SJCRH30 (cell line): ENCODE measurements at places on chromosomes 4 and X. TPM values are rescaled to one million over a fixed set of nuclear protein-coding genes. Genes with fewer than 3 reads are reported as not detected.

The H2BW2 gene
- total RNA-seq, result not detected in 2 replicates

The SPANXN3 gene
- not detected in 2 replicates for total RNA-seq

The HMX1 gene
- not detected in 2 replicates for total RNA-seq

DNA sequence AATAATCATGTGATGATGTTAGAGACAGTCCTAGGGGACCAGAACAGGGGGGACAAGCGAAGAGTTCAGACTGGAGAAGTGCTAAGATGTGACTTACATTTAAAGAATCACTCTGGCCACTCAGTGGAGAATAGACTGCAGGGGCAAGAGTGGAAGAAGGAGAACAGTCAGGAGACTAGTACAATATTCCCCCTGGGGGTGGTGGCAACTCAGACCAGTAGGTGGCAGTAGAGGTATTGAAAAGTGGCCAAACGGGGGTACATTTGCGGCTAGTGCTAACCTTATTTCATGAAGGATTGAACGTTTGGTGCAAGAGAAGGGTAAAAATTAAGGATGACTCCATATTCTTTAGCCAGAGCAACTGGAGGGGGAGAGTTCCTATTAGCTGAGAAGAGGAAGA is 2.7 kb upstream of the BMX start:
- H3K4me3 ChIP-seq, result no peak overlapping the region
- no peaks in the 10 kb centered on the region for H3K4me1 ChIP-seq
- no peaks in the 10 kb centered on the region; the same call in 1 of the 2 replicates for H3K27me3 ChIP-seq
- H3K36me3 ChIP-seq, result no peaks in the 10 kb centered on the region
- H3K27ac ChIP-seq, result no peak overlapping the region

DNA sequence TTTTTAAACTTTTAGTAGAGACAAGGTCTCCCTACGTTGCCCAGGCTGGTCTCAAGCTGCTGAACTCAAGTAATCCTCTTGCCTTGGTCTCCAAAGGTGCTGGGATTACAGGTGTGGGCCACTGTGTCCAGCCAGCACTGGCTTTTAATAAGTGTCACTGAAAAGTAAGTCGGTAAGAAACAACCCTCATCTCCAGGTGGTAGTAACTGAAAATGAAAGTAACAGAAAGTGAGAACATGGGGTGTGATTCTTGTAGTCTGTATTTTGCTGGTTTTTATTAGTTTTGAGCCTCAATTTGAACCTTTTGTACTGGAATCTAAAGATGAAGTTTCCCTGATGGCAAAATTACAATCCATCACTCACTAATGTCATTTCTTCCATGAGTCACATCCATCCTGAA is 238.1 kb upstream of the AGA start:
- DNase-seq, result no peak
- no peak overlapping the region for H3K4me3 ChIP-seq
- no peak overlapping the region for H3K27ac ChIP-seq
- no peaks in the 10 kb centered on the region for H3K27me3 ChIP-seq
- no peaks in the 10 kb centered on the region for H3K4me1 ChIP-seq
- H3K36me3 ChIP-seq, result no peaks in the 10 kb centered on the region

DNA sequence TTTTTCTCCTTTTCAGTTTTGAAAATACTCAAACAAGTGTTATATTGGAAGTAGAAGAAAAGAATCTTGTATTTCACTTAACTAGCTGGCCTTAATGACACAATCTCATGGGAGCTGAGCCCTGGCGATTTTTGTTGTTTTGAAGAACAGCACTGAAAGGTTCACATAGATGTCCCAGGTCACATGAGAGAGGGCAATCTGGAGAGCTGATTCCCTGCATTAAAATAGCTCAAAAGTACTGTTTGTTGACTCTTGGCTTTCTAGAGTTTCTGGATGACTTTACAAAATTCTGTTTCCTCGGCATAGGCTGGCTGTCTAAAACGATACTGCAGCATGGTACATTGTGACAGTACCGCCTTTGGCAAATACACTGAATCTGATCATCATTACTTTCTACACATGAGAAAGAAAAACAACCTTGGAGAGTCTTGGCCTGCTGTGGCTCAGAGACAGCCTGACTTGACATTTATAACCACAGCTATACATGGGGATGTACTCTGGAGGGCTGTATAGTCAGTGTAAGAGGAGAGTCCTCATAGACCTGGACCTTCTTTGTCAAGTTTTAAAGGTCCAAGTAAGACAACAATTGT is 119.8 kb upstream of the PDLIM3 start:
- H3K27ac ChIP-seq, result no peak overlapping the region
- no peak overlapping the region for H3K4me3 ChIP-seq
- H3K36me3 ChIP-seq, result no peaks in the 10 kb centered on the region
- no peaks in the 10 kb centered on the region for H3K4me1 ChIP-seq
- DNase-seq, result no peak

- no peak for DNase-seq
- H3K27ac ChIP-seq, result no peak overlapping the region
- H3K4me1 ChIP-seq, result no peaks in the 10 kb centered on the region
- no peak overlapping the region for H3K4me3 ChIP-seq
Measured at GRCh38 chrX:140723121-140723715, 13.7 kb downstream of the LINC00632 start.

GRCh38 chr4:3237712-3238560 is 11.0 kb upstream of the MSANTD1 start:
- no peak overlapping the region for H3K27ac ChIP-seq
- H3K27me3 ChIP-seq, result no peaks in the 10 kb centered on the region
- H3K4me3 ChIP-seq, result no peak overlapping the region
- H3K36me3 ChIP-seq, result peaks cover 13% of the 10 kb centered on the region
- no peaks in the 10 kb centered on the region for H3K4me1 ChIP-seq
- DNase-seq, result no peak

GRCh38 chr4:77074981-77075855 is 571 bp downstream of the CCNI start:
- H3K4me1 ChIP-seq, result peaks cover 19% of the 10 kb centered on the region
- no peaks in the 10 kb centered on the region for H3K27me3 ChIP-seq
- H3K27ac ChIP-seq, result peak overlapping the region; percentile 99
- peaks cover 18% of the 10 kb centered on the region for H3K36me3 ChIP-seq

GRCh38 chr4:44736900-44737299 is 10.5 kb upstream of the GNPDA2 start:
- H3K27ac ChIP-seq, result no peak overlapping the region
- H3K4me1 ChIP-seq, result no peaks in the 10 kb centered on the region
- no peaks in the 10 kb centered on the region for H3K27me3 ChIP-seq
